Esophagus squamous epithelium (tissue), 5 donors: ENCODE measurements at places on chromosomes 7 and 10.

- DNase-seq = no peak
Measured at GRCh38 chr7:120677535-120677934, 180.4 kb downstream of the TSPAN12 start.

GRCh38 chr7:1725199-1725690 is 55.2 kb downstream of the ELFN1 start:
- no peak for DNase-seq

DNA sequence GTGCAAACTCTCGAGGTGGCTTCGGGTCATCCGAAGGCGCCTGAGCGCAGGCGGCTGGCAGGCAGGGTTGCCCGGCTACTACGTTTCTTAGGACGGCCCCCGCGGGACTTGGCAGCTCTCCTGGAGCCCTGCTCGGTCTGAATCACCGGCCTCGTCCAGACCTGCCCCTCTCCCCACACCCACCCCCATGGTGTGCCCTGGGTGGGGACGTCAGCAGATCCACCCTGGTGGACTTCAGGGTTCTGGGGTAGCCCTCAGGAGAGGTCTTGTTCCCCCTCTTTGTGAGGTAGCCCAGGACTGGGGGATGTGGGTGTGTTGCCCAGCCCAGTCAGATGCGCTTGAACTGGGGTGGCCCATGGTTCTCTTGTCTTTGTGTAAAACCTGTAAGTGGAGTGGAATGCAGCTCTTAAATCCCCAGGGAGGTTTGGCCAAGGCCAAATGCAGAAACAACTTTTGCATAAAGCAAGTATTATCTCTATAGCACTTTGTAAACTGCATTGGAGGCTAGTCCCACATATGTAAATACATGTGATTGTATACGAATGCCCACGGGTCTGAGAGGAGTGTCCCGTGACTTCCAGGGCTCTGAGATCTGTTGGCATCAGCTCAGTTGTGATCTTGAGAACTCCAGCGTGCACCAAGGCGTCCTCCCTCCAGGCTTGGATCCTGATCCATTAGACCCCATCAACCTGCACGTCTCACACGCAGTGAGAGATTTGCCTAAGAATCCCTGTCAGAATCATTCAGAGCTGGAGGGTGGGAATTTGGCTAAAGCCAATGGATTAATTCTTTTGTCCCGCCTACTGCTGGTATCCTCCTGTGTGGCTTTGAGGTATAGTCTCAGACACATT is 1.8 kb downstream of the PFKFB3 start:
- no peak for DNase-seq

DNA sequence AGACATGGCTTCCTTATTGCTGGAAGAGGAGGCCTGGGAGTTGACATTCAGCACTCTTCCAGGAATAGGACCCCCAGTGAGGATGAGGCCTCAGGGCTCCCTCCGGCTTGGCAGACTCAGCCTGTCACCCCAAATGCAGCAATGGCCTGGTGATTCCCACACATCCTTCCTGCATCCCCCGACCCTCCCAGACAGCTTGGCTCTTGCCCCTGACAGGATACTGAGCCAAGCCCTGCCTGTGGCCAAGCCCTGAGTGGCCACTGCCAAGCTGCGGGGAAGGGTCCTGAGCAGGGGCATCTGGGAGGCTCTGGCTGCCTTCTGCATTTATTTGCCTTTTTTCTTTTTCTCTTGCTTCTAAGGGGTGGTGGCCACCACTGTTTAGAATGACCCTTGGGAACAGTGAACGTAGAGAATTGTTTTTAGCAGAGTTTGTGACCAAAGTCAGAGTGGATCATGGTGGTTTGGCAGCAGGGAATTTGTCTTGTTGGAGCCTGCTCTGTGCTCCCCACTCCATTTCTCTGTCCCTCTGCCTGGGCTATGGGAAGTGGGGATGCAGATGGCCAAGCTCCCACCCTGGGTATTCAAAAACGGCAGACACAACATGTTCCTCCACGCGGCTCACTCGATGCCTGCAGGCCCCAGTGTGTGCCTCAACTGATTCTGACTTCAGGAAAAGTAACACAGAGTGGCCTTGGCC is 4.3 kb downstream of the PGAM2 start:
- DNase-seq = no peak

- no peak for DNase-seq
Measured at GRCh38 chr7:101216001-101216859, 1.2 kb downstream of the PLOD3 start.

- DNase-seq = no peak
Measured at GRCh38 chr10:61903928-61904344, 2.4 kb downstream of the ARID5B start.

DNA sequence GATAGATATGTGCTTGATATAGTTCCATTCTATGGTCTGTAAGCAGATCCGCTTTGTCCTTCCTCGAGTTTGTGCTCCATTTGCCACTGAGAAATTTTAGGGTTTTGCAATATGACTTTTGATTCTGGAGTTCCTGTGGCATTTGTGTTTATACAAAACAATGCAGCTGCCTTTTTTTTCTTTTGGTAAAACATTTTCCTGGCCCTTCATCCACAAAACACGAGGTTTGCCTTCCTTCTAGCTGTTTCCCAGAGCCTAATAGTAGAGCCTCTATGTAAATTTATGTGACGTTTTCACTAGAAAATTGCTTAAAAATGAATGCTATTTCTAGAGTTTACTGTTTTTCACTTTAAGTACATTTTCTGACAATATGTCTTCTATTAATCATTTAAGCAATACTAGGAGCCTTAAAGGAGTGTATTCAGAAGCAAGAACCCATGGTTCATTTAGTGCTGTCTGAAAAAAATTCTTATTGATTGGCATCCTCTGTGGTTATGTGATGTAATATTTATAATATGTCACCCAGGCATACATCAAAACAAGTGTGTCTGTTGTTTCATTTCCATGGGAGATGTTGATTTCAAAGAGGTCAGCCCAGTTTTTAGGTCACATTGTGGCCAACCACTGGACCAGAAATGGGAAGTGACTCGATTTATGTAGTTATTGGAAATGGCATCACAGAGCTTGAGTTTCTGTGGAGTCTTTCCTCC is 618.3 kb downstream of the LRMDA start:
- no peak for DNase-seq

- no peak for DNase-seq
Measured at GRCh38 chr10:35745617-35746403, 103.7 kb upstream of the FZD8 start.

DNA sequence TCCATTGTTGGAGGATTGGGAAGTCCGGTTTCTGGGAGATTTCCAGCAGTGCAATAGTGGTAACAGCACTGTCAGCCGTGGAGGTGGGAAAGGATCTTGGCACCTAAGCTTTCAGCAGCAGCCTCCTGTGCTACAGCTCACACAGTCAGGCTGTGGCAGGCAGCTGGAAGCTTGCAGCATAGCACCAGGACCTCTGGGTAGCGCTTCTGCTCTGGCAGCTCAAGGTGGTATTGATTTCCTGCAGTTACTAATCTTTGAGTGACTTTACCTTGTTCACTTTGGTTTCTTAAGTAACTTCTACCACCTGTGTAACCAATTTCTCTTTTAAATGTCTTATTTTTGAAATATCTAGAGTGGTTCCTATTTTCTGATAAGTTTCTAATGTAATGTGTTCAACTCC is 130.5 kb downstream of the LHFPL3 start:
- no peak for DNase-seq

DNA sequence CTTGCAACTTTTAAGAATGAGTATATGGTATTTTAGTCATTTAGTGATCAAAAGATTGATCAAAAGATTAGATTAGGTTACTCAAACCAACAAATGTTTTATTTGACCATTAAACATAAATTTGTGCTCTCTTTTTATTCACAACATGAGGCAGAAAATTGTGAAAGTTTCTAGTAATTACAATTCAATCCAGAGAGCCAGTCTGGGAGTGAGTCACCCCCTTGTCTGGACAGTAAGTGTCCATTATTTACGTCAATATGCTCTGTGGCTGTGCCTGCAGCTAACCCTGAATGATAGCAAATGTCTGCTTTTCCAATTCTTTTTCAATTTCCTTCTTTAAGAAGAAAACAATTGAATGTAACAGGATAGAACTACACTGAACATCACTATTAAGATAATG is 27.9 kb downstream of the GNG11 start:
- DNase-seq = no peak

DNA sequence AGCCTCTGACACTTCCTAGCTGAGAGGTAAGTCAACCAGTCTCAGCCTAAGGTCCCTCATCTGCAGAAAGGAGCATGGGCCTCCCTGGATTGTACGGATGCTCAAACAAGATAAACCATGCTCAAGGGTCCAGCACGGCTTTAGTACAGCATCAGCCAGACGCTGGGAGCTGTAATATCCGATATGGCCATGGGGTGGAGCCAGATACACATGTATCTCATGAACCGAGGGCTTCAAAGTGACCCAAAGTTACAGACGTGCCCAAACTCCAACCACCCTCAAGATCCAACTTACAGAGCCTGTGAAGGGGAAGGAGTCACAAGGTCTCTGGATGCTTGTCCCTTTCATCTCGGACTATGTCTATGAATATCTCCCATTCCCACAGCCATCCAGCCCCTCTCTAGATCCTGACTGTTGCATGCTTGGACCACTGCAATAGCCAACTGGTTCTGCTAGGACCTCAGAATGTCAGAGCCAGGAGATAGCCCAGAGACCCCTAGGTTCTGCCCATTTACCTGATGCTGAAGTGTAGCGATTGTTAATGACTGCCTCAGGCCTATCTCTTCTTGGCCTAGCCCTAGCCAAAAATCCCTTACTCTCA is 142.4 kb downstream of the SH3PXD2A start:
- DNase-seq = no peak

- DNase-seq = no peak
Measured at GRCh38 chr10:63718006-63718405, 196.8 kb downstream of the REEP3 start.

DNA sequence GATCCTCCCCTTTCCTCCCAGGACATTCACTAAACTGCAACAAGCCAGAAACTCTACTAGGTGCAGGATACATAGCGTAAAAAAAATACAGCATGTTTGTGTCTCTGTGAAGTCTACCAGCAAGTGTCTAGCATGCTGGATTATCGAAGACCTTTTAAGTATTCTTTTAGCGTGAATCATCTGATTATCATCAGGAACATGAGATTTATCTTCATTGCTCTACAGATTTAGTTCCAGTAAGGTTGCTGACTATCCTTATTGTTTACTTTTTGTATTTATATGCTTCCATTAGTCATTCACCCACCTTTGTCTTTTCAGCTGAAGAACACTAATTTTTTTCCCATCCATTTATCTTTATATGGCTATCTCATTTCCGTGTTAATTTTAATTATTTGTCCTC is 62.8 kb downstream of the PDZD8 start:
- no peak for DNase-seq

GRCh38 chr10:86199041-86199440 is 167.6 kb downstream of the GRID1 start:
- DNase-seq = no peak

- no peak for DNase-seq
Measured at GRCh38 chr10:132881186-132881920, 61.0 kb downstream of the CFAP46 start.

DNA sequence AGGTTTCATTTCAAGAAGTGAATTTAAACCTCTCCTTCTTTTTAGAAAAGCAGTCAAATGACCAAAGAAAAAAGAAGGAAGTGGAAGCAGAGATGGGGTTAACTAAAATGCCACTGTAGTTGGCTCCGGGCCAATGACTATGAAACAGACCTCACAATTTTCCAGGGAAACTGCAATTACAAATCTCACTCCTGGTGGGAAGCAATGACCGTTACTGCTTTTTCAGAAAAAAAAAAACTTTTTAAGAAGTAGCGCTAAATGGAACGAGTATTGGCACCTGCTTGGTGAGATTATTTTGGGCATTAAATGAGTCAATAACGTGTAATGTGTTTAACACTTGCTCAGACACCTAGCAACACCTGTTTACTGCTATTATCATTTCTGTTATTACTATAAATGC is 1.2 kb downstream of the SFRP4 start:
- DNase-seq = no peak

DNA sequence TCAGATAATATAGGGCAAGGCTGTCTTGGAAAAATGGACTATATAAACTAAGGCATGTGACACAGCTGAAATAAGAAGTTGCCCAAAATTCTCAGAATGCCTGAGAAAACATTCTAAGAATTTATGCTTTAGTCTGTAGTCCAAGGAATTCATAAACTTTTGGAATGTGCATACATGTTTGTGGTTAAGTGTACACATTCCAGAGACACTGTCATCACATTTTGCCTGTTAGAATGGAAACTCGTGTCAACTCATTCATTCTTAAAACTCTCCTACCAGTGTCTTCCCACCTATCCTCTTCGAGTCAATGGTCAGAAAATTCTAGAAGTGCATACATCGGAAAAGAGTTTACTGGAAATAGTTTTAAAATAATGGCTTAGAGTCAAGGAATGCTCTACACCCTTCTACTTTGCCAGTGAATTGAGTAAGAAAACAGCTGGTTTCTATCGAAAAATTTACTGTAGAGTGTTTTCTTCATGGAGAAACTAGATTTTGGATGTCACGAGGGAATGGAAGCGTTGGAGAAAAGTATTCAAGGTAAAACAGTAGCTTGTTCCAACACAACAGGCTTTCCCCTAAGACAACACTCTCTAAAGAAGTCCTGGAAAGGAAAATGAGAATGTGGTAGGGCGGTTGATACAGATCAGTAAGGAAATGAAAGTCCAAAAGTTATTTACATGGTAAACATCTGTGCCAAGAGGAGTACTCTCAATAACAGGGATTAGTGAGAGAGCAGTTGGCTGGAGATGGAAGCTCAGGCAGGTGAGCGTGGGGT is 1177.6 kb upstream of the C7orf33 start:
- DNase-seq = no peak

- DNase-seq = no peak
Measured at GRCh38 chr7:80772347-80772993, 134.0 kb downstream of the CD36 start.

DNA sequence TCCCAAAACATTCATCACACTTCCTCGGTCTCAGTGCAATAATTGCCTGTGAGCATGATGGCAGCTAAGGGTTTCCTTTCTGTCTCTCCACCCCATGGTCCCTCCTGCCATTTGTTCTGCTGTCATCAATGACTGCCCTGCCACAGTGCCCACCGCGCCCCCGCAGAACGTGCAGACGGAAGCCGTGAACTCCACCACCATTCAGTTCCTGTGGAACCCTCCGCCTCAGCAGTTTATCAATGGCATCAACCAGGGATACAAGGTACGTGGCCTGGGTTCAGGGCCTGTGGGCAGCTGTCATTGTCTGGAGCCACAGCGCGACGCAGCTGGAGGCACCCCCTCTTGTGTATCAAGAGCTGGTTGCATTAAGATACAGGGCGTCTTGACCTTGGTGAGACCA is 632.9 kb upstream of the FOXK1 start:
- no peak for DNase-seq
